ENCODE measurements at places on chromosomes 11 and 22. TPM values are rescaled to one million over a fixed set of nuclear protein-coding genes. Genes with fewer than 3 reads are reported as not detected.
A peak's percentile ranks its signal among the peaks of the same experiment; 100 is the strongest.

DNA sequence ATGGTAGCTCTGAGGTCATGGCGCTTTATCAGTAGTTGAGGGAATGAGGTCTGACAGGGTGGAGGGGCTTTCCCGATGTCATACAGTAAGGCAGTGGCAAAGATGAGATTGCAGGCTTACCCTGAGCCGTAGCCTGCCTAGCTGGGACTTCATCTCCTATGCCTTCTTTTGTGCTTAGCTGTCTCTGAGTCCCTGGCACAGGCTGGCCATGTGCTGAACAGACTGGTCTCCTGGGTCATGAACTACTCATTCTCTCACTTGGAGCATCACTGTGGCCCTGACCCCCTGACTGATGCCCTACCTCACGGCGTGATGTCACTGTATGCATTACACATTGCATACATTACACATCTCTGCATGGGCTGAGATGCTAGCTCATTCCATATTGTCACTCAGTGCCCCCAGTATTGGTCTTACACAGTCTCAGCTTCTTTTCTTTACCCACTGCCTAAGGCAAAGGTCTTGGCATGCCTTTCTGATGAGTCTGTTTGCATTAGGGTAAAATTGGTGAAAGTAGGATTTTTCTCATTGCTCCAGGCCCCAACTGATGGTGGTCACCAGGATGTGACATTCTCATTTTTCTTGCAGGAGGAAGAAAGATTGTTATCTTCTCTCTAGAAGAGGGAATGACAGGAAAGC is 389.4 kb upstream of the CADM1 start:
- peak; percentile 97 for DNase-seq

GRCh38 chr22:26321469-26321913 is 107.6 kb upstream of the ASPHD2 start:
- peak; percentile 84 for DNase-seq

DNA sequence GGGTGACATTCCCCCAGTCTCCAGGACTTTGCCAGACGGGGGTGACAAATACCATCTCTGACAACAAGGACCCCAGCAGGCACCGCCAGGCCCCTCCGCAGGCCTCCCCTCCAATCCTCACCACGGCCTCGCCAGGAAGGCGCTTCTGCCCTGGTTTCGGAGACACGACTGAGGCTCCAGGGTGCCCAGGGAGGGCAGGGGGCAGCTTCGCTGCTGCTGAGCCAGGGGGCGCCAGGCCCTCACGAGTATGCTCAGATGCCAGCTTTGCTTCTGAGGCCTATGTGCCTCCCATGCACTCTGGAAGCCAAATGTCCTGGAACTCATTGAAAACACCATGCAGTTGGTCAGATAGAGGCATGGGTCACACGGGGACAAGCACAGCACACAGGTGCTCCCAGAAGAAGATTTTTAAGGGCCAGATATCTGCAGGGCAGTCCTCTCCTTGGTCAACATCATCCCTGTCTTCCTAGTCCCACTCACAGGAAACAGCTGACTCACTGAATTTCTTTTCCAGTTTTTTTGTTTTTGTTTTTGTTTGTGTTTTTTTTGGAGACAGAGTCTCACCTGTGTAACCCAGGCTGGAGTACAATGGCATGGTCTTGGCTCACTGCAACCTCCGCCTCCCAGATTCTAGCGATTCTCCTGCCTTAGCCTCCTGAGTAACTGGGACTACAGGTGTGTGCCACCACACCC is 19.9 kb downstream of the BID start:
- no peak for DNase-seq

GRCh38 chr11:42951266-42951665 is 360.5 kb upstream of the API5 start:
- no peak for DNase-seq

- DNase-seq = peak; percentile 91
Observed at GRCh38 chr11:69644071-69644961, 3.4 kb downstream of the CCND1 start.

DNA sequence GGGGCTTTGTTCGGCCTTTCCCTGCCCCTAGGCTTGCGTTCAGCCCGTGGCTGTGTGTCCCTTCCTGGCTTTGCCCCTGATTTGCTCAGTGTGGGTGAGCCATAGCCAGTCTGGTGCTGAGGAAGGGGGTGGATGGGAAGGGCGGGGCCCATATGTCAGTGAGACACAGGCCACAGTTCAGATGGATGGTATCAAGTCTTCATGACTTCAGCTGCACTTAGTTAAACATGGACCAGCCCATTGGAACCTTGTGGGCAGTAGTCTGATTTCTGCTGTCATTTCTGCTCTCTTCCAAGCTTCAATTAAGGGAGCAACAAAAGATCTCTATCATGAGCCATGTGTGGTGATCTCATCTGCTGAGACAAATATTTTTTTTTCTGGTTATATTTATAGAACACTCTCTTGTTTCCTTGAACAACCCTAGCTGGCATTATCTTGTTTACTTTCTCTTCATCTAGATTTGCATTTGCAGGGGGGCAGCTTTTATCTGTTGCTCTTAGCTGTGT is 21.6 kb upstream of the PEX26 start:
- peak; percentile 93 for DNase-seq

GRCh38 chr11:43327987-43328386 is 16.2 kb downstream of the API5 start:
- DNase-seq = peak; percentile 79

DNA sequence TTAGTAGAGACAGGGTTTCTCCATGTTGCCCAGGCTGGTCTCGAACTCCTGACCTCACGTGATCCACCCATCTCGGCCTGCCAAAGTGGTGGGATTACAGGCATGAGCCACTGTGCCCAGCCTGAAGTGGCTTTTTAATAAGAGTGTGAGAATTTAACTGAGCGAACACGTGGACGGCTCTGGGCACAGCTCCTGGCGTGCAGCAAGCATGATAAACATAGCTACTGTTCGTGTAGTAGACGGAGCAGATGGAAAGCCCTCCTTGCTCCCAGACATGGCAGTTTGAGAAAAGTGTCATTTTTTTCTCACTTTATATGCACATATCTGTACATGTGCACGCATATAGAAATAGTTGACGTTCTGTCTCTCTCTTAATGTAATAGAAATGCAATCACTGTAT is 7.0 kb downstream of the EMID1 start:
- DNase-seq = no peak

Gene SOX10
- 3.2 TPM for total RNA-seq

Gene LUZP2
- total RNA-seq = not detected

Gene BAIAP2L2
- 9.7 TPM for total RNA-seq

Gene KCTD14
- total RNA-seq = 7.1 TPM

- no peak for DNase-seq
Observed at GRCh38 chr22:30556388-30556787, 9.8 kb upstream of the SEC14L6 start.

DNA sequence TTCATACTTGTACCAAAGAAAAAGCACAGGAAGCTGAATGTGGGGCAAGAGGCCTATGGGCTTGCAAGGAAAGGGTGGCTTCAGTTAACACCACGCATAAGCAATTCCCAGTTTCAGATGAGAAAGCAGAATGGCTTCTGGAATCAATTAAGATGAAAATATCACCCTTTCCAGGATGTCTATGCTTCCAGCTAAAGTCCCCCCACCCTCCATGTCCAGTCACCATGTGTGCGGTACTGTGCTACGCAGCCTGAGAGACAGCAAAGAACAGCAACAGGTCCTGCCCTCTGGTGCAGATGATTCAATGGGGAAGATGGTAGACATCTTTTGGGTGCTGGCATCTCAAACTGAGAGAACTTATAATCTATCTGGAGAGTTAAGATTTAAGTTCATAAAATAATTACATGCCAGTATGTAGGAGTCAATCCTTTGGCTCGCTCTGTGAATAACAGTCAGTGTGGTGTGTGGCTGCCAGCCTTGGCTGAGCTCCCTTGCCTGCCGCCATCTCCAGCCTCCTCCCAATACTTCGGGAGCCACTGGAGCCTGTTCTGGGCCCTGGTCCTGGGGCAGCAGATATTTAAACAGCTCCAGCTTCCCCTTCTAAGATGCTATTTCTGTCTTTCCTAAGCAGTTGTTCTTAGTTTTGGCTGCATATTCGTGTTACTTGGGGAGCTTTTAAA is 44.5 kb downstream of the ME3 start:
- DNase-seq = peak; percentile 58

Gene SGSM1
- not detected for total RNA-seq

Gene TRPM5
- not detected for total RNA-seq

Gene SPDYC
- total RNA-seq = not detected

DNA sequence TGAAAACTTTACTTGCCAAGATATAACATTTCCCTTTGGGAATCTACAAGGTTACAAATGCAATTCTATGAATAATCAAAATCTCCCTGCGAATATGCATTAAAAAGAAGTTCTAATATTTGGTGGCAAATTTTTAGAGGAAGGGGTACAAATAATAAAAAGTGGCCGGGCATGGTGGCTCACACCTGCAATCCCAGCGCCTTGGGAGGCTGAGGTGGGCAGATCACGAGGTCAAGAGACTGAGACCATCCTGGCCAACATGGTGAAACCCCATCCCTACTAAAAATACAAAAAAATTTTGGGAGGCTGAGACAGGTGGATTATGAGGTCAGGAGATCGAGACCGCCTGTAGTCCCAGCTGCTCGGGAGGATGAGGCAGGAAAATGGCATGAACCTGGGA is 47.0 kb downstream of the ZNF280B start:
- DNase-seq = no peak

Gene SH3BP1
- 11.3 TPM for total RNA-seq

GRCh38 chr11:8709002-8709672 is 26.5 kb downstream of the RPL27A start:
- DNase-seq = peak; percentile 93

- no peak for DNase-seq
Observed at GRCh38 chr11:109970516-109971183, 122.5 kb upstream of the ZC3H12C start.

- DNase-seq = no peak
Observed at GRCh38 chr11:33655842-33656600, 44.6 kb downstream of the C11orf91 start.

Gene SAAL1
- total RNA-seq = 30.9 TPM

DNA sequence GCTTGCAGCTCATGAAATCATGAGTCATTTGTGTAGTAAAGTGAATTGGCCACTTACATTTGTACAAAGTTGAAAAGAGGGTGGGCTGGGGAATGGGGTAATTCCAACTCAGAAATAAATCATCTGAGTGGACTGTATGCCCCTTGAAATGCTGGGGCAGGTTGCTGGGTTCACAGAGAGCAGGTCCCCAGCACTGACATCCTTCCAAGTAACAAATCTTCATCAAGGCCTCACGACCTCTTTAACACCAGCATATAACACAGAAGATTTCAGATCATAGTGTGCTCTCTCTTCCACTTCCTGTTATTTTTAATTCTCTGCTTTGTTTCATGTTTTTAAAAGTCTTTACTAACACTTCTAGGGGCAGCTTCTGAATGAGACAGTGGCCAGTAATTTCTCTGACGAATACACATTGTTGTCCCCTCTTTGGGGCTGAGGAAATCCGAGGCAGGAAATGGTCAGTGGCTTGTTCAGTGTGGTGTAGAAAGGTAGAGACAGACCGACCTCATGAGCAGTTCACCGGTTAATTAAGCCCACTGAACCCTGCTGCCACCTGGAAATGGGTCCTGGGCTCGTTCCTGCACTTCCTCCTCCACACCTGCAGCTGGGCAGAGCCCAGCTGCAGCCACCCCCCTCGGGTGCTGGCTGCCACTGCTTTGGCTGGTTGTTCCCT is 127.7 kb downstream of the MAML2 start:
- peak; percentile 65 for DNase-seq

Gene ASCL2
- not detected for total RNA-seq

DNA sequence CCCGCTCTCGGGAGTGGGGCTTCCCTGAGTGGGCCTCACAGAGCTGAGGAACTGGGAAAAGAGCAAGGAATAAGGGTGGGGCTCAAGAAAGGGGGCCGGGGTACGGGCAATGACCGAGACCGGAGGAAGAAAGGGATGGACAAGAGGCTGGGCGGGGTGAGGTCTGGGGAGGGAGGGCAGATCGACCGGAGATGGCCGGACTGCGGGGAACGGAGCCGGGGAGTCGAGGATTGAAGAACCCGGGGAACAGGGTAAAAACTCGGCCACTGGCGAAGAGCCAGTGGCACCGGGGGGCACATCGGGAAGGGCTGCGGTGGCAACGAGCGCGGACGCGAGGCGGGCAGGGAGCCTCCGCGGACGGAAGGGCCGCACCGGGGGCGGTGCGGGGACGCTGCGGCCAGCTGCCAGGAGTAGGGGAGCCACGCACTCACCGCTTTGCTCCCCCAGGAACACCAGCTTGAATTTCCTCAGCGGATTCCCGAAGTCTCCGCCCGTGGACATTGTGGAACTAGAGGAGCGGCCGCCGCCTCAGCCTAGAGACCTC is 667 bp downstream of the RAB6A start:
- DNase-seq = peak; percentile 40

Gene GDPD4
- not detected for total RNA-seq

DNA sequence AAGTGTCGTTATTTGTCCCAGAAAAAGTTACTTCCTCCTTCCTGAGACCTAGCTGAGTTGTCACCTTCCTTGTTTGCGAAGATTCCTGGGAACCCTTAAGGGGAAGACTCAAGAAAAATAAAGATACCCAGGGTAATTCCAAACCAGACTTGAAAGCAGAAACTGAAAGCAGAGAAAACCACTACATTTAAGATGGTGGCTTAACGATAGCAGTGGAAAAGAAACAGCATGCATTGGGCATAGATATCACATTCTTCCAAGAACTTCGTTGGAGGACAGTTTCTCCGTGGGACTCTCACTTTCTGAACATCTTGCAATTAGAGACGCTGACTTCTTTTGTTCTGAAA is 89.1 kb downstream of the FAM76B start:
- DNase-seq = no peak

GRCh38 chr11:77724636-77725035 is 87.0 kb upstream of the CLNS1A start:
- DNase-seq = no peak

- DNase-seq = no peak
Observed at GRCh38 chr22:44605486-44605885, 96.5 kb upstream of the PRR5 start.

GRCh38 chr11:44243595-44244343 is 66.2 kb downstream of the ALX4 start:
- peak; percentile 49 for DNase-seq
